C1 segment of cervical spinal cord (tissue), 14 donors: ENCODE measurements at places on chromosomes 4 and X.

DNA sequence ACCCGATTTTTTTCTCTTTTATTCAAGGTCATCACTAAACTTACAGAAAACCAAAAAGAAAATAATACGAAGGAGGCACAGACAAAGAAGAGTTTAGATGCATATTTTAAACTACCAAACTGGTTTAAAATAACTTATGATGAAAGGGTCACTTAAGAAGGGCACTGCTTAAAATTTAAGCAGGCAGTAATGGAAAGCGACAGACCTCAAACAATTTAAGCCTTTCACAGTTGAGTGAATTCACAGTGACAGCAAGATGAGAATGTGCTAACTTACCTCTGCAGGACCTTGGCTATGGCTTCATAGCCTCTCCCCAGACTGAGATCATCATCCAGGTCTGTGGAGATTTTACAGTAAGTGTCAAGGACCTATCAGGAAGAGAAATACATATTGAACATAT lies 112.1 kb downstream of the TTC29 start:
- no peak for DNase-seq

DNA sequence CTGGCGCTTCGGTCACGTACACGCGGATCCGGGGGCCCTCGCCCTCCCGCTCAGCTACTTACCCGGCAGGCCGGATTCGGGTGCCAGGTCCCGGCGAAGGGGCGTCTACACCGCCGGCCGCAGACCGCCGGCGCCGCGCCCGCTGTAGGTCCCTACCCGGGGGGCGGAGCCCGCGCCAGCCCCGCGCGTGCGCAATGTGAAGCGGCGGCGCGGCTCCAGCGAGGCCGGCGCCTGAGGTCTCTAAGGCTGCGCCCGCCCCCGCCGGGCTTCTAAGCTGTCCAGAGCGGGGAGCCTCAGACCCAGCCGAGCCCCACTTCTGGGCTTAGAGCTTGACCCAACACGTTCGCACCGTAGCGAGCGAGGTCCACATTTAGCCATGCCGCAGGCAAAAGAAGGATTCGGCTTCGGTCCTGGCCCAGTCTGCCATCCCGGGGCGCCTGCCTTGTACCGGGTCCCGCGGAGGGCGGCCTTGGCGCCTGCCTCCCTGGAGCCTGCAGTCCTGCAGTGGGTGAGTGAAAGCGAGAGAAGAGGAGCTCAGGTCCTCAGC lies at the start of gene ZNF518B:
TSS of gene ZNF518B (minus strand) at position 172 of the 547 bp plus-strand sequence. CDS start 11,098 bp downstream, outside the sequence.
- DNase-seq = peak; percentile 46

GRCh38 chr4:145880355-145880960 lies 58.2 kb downstream of the ZNF827 start:
- DNase-seq = no peak

DNA sequence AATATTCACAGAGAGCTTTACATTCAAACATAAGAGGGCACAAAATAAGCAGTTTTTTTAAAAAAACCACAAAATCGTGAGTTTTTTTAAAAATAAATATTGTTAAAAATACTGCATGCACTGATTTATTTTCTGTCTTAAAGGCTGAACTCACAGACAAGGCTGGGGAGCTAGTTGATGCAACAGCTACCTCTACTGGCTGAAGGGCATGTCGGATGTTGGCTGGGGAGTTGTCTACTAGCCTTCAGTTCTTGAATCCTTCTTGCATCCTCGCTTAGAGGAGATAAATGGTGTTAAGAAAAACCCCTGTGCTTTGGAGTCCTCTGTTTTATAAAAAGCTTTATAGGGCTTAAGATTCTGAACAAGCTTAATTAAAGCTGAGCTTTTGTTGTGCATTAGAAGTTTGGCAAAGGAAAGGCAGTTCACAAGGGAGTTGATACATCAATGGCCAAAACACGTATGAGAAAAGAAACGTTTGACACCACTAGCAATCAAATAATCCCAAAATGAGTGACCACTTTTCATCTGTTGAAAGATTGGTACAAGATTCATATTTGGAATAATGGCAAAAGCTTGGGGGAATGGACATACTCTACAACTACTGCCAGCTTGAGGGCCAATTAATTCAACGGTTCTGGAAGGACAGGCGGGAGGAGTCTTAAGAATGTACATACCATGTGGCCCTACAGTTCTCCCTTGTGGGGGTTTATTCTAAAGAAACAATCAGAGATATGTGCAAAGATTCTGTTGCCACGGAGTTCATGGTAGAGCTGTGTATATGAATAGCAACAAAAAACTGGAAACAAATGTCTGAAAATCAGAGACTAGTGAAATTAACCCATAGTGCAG lies 94.7 kb downstream of the SEL1L3 start:
- DNase-seq = peak; percentile 7

DNA sequence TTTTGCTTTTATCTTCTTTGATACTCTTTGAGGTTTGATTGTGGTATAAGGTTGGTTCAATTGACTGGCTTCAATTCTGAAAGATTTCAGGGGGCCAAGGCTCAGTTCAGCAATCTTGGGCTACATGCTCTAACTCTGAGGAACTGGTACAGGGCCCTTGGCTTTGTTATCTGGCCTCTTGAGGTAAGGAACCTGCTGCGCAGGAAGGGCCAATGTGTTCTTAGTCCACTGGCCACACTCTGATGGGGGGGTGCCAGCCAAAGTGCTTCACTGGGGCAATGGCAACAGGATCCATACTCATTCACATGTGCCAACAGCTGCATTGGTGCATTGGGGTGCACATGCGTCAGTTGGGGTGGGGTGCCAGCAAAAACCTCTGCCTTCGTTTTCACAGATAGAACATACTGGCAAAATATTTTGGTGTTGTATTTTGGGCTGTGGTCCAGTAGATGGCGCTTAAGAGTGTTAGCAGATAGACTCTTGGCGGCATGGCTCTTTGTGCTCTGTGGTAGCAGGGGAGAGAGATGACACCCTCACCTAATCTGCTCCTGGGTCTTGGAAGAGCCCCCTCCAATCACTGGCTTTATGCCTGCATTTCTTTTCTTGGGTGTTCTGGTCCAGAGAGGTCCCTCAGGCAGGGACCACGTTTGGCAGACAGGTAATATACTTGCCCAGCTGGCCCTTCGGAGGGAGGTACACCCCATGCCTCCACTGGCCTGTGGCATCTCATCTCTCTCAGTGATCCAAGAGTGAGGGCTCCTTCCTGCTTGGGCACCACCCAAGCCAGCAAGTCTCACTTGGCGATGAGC lies 42.9 kb downstream of the NDST3 start:
- no peak for DNase-seq

- no peak for DNase-seq
Measured at GRCh38 chrX:97045470-97045869, 161.8 kb downstream of the RPA4 start.

- no peak for DNase-seq
Measured at GRCh38 chr4:156892805-156893204, 78.8 kb downstream of the PDGFC start.

DNA sequence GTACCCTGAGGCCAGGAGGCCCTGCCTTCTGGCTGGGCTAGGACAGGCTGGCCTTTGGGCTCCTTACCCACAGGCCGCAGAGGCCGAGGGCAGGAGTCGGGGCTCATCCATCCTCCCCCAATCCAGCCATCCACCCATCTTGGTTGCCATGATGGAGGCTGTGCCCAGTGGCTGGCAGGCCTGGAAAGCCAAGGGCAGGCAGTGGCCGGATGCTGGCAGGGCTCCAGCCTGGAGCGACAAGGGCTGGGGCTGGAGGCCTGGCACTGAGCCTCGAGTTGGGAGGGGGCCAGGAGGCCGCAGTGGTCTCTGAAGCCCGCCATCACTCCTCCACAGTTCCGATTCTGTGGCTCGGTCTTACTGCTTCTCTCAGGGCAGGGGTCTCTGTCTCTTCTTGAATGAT lies 8.6 kb upstream of the BGN start:
- no peak for DNase-seq

DNA sequence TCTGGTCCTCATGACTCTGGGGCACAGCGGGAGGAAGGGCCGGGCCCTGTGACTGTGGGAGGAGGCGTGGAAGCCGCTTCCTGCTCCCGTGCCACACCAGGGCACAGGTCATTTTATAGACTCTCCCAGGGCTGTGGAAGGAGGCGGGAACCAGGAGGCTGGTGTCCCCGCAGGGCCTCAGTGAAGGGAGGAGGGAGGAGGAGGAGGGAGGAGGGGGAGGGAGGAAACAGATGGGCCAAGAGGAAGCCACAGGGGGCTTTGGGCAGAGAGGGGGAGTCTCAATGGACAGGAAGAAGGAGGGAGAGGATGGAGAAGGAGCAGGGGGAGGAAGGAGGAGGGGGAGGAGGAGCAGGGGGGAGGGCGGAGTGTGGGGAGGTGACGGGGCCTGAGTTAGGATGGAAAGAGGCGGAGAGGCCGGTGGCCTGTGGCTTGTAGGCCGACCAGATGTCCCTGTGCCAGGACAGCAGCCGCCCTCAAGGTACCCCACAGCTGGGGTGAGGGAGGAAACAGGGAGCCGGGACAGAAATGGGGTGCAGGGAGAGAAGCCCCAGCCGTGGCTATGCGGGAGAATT lies 6.2 kb upstream of the PLCXD1 start:
- DNase-seq = no peak

DNA sequence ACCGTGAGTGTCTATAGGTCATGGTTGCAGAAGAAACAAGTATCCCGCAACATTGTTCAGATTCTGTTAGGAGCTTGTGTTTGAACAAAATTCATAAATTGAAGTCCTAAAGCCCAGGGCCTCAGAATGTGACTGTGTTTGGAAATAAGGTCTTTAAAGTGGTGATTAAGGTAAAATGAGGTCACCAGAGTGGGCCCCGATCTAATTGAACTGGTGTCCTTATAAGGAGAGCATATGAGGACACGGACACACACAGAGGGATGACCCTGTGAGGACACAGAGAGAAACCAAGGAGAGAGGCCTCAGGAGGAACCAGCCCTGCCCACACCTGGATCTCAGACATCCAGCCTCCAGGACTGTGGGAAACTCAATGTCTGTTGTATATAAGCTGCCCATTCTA lies 76.9 kb downstream of the DHRSX start:
- DNase-seq = no peak

GRCh38 chr4:38559374-38559773 lies 104.6 kb upstream of the KLF3 start:
- no peak for DNase-seq

DNA sequence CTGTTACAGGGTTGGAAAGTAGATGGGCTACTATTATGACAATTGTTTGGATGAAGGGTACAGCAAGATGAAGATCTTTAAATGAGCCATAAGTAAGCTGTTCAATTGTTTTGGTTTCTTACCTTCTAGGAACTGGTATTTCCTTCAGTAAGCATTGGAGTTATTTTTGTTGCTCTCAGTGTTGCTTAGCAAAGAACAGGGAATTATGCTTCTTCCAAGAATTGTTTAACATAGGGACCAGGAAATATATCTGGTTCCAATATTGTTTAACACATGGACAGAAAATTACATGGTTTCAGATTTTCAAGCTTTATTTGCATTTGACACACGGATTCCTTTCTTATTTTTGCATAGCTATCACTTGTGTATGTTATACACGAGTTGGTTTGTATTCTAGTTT lies 1999.0 kb downstream of the ARAP2 start:
- no peak for DNase-seq

DNA sequence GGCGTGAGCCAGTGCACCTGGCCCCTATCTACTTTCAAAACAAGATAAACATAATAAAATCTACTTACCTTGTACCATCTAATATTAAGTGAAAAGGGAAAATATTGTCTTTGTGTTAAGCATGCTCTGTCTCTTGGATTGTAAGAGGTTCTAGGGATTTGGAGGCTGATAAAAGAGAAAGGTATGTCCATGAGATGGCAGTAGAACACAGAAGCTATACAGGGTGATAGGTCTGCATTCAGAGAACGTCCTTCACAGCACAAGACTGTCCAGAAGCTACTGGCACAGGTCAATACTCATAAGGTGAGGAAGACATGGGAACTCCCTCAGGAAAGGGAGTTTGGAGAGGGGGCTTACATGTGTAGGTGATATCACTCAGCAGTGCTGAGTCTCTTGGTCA lies 135.5 kb downstream of the TMEM47 start:
- DNase-seq = no peak

- DNase-seq = no peak
Measured at GRCh38 chr4:120798570-120798969, 124.0 kb downstream of the PRDM5 start.

- no peak for DNase-seq
Measured at GRCh38 chrX:46653482-46653881, 79.9 kb downstream of the CHST7 start.

DNA sequence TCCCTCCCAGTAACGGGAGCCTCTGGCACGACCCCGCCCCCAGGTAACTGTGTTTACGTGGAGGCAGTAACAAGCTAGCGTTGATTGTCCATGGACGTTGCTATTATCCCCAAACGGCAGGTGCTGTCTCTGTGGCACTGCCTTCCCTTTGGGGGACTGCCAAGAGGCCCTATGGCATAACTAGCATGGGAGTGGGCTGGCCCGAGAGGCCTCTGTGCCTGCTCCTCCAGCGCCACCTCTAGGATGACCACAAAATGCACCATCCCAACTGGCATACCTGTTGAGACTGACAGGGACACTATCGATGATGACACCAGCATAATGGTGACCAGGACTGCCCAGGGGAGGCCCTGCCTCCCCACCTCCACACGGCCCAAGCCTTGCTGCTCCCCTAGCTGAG lies 1.5 kb downstream of the SRPK3 start:
- no peak for DNase-seq

- DNase-seq = peak; percentile 94
Measured at GRCh38 chrX:47650164-47651042, at the start of gene ELK1. Gene ELK1 (minus strand): TSS chrX:47650563. CDS start chrX:47641441, 9,122 bp downstream.

DNA sequence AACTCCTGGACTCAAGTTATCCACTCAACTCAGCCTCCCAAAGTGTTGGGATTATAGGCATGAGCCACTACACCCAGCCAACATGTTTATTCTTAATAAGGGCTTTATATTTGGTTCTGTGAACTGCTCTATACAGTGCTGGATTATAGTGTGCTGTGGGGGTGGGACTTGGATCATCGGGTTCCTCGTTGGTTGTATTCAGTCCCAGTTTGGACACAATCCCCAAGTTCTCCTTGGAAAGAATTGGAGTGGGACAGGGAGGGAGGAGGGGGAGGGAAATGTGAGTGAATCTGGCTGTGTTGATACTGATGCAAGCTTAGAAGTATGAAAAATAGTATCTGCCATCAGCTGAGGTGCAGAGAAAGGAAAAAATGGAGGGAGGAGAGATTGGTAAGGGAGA lies 121.3 kb downstream of the KIT start:
- DNase-seq = no peak

DNA sequence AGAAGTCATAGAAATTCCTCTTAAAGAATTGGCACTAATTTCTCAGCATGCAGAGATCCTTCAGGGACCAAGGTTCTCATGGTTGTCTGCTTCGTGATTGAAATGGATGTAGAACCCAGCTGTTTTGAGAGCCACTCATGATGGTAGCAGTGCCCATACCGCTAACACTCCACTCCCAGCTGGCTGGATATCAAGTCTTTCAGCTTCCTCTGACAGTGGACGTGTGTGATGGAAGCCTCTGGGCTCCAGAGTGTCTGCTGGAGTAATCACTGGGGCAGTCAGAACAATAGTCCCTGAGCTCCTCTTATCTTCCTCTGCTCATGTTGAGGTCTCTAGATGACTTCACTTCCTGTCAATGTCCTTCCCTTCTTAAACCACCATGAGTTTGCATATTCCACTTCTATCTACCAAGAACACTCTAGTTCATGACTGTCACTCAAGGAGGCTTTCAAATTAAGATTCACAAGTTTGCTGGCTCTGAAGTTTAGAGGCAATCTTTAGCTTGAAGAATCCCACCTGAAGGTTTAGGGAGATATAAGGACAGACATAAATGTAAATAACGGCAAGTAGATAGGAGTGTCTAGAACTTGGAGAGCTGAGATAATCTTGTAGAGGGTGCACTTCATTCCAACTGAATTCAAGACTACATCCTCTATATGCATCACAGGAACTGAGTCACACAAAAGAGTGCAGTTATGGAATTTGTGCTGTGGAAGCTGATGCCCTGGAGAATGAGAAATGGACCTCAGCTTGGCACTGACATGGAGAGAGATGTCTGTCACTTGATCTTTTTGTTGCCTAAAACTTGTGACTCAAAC lies 64.5 kb upstream of the WDR1 start:
- DNase-seq = no peak
